ENCODE measurements at places on chromosomes 7 and 10. TPM values are rescaled to one million over a fixed set of nuclear protein-coding genes. Genes with fewer than 3 reads are reported as not detected.

DNA sequence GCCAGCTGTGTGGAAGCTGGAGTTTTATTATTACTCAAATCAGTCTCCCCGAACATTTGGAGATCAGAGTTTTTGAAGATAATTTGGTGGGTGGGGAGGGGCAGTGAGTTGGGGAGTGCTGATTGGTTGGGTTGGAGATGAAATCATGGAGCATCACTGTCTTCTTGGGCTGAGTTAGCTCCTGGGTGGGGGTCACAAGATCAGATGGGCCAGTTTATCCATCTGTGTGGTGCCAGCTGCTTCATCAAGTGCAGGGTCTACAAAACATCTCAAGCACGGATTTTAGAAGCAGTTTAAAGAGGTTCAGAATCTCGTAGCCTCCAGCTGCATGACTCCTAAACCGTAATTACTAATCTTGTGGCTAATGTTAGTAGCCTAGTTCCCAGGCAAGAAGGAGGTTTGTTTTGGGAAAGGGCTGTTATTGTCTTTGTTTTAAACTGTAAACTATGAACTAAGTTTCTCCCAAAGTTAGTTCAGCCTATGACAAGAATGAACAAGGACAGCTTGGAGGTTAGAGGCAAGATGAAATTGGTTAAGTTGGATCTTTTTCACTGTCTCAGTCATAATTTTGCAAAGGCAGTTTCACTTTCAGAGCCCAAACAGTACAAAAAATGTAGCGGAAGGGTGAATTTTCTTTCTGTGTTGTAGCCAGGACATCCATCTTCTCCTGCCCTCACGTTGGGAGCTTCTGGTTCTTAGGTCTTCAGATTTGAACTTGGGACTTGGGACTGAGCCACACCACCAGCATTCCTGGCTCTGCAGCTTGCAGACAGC, 43.1 kb downstream of the KLF6 start:
- DNase-seq, result no peak

DNA sequence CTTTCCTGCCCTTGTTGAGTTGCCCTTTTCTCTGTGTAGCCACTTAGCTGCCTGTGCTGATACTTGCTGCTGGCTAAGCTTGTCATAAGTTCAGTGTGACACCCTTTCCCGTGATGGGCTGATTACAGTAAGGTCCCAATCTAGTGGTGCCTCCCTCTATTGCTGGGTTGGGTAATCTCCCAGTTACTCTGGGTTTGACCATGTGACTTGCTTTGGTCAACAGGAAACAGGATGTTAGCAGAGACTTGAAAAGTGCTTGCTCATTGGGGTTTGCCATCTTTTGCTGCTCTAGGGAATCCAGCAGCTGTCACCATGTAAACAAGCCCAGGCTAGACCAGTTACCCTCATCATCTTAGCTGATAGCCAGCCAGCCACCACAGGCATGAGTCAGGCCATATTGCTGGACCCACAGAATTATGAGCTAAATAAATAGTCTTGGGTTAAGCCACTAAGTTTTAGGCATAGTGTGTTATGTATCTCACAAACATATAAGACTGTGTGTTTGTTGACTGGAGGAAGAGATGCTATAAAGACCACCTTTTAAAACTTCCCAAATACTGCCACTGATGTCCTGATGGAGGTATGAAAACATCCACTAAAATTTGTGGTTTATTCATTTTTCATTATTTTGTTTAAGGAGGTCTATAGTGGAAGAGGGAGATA, 4.0 kb upstream of the LEP start:
- no peak for DNase-seq

Gene DMBT1
- total RNA-seq, result 0.16 TPM

- no peak for DNase-seq
These were observed 17.9 kb upstream of the ITGA8 start for GRCh38 chr10:15737656-15738055.

Gene IKZF1
- total RNA-seq, result 2.3 TPM

Gene UCMA
- total RNA-seq, result not detected

GRCh38 chr7:24318326-24318725, 34.3 kb downstream of the NPY start:
- DNase-seq, result no peak

DNA sequence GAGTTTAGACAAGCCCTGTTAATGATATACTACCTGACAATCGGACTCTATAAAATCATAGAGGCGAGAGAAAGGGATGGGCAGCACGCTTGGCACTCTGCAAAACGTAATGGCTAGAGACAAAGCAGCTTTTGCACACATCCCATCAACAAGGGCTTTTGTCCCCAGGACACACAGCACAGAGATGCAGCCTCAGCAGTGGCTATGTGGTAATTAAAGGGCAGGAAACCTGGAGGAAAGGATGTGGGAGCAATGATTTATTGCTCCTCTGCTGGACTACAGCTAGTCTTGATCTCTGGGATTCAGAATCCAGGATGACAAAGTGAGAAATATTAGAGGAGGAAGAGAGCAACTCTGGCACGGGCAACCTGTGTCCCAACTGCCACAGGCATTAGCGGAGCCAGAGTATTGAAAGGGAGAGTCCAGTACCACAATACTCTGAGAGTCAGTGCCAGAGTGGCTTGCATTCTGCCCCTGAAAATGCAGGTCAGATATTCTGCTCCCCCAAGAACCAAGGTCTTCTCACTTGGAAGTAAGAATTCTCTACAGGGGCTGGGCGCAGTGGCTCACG, 96.5 kb downstream of the ARMH3 start:
- no peak for DNase-seq

- no peak for DNase-seq
These were observed 69.3 kb upstream of the PDZD8 start for GRCh38 chr10:117444497-117445040.

Gene PAX4
- not detected for total RNA-seq

DNA sequence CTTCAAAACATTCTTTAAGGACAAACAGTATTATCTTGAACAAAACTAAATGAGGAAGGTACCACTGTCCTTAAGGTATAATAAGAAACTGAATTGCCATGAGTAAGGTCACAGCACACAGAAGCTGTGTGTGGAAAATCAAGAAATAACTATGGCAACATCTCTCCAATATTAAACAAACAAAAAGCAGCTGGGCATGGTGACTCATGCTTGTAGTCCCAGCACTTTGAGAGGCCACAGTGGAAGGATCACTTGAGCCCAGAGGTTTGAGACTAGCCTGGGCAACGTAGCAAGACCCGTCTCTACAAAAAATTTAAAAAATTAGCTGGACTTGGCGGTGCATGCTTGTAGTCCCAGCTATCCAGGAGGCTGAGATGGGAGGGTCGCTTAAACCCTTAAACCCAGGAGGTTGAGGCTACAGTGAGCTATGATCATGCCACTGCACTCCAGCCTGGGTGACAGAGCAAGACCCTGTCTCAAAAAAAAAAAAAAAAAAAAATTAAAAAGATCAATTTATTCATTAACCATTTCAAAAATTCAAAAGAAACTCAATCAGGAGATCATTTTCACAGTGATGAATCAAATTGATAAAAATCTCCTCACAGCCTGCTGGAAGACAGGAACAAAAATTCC, 195.4 kb downstream of the SKIDA1 start:
- DNase-seq, result no peak
